NCI-H2227 treated with DMSO at 0.1 percent for 48 hours (cell line): ENCODE measurements at places on chromosomes 7 and 10.
A peak's percentile ranks its signal among the peaks of the same experiment; 100 is the strongest.

DNA sequence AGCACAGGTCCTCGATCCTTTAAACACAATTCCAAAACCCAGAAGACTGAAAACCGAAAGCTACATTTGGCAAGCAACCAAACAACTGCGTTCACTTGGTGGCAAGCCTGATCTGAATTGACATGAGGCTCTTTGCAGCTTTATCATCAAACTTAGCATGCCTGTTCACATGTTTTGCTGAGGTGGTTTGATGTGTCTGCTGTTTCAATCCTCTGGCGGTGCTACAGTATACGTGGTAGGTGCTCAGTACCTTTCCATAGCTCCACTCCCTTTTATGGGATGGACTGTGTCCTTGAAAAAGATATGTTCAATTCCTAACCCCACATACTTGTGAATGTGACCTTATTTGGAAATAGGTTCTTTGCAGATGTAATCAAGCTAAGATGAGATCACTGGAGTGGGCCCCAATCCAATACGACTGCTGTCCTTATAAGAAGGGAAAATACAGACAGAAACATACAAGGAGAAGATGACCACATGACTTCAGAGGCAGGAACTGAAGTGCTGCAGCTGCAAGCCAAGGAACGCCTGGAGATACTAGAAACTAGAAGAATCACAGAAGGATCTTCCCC lies 33.4 kb downstream of the CCDC6 start:
- DNase-seq: no peak

DNA sequence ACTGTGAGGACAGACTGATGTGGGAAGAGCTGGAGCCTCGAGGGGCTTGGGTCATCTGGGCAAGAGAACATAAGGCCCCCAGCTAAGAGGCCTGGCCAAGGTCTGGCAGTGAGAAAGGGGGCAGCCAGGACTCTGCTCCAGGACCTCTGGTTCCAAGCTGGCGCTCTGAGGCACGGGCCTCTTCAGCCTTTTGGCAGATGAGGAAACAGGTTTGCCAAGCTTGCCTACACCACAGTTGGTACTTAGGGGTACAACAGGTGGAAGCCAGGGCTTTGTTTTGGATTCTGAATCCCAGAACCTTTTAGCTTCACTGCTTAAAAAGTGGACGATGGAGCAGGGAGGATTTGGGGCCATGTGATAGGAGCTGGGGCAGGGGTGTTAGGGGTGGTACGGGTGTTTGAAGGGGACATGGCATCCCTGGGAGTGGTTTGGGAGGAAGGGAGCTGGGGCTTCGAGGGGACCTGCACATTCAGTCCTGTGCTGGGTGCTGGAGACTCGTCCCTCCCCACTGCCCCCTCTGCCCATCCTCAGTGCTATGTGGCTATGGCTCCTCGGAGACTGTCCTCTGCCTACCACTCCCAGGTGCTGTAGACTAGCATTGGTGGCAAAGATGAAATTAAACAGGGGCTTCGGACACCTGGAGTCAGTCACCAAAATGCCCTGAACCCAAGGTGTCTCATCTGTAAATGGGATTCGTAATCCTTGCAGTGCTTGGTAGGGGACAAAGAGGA lies 30.3 kb downstream of the ZNF775 start:
- DNase-seq: no peak

DNA sequence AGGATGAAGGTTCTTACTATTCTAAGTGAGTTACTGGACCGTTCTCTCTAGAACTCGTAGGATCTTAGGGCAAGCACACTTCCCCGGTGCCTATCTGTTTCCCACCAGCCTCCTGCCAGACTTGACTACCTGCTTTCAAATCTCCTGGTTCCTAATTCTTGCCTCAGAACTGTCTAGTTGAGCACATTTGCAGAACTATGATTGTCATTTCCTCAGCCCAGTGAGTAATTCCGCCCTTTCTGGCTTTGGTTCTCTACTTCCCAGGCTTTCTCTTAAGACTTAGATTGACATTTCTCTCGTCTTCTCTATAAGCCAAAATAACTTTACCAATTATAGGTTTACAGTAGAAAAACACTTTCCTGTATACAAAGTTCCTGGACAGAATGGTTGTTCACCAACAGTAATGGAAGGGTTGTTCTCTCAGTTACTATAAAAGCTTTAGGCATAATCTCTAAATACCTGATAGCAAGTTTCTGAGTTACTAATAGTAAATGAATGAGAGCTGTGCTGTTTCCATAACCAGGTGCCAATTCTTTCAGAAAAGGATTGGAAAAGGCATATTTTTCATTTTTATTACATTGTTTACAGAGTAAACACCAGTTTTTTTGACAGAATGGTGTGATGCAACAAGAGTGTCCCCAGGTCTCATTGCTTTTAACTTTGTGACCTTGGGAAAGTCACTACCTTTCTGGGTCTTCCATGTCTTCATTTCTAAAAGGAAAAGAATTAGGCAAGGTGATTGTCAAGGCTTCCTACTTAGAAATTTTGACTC lies 41.1 kb downstream of the PLEKHA8 start:
- no peak for DNase-seq

DNA sequence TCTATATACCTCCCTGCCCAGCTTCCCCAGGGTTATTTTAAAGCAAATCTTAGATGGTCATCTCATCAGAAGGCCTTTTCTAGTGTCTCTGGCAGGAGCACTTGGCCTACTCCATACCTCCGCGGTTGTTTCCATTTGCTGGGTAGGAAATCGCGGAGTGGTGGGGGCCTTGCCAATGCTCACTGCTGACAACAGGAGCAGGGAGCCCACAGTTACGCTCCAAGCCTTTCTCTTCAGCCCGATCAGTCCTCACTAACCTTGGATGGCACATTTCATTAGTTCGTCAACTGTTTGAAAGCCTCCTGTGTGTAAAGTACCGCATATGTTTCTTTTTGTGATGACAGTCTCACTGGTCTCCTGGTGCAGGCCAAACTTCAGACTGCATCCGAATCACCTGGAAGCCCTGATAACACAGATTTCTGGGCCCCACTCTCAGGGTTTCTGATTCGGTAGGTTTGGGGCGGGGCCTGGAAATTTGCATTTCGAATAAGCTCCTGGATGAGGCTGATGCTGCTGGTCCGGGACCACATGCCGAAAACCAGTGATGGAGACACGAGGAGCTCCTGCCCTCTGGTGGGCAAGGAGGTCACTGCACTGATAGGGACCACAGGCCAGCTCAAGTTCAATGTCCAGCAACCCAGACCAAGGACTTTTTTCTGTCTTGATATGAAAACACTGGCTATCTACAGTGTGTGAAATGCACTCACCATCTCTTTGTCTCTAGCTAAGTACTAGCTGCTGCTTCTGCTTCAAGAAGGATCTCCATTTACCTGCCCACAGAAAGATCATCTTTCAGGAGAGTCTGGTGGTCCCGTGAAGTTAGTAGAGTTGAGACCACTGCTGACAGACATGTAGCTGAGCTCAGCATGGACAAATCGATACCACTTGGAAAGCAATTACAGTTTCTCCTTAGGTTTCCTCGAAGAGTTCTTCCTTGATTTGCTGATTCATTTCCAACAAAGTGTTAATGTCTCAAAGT lies 14.0 kb downstream of the LRGUK start:
- DNase-seq: peak; percentile 37

DNA sequence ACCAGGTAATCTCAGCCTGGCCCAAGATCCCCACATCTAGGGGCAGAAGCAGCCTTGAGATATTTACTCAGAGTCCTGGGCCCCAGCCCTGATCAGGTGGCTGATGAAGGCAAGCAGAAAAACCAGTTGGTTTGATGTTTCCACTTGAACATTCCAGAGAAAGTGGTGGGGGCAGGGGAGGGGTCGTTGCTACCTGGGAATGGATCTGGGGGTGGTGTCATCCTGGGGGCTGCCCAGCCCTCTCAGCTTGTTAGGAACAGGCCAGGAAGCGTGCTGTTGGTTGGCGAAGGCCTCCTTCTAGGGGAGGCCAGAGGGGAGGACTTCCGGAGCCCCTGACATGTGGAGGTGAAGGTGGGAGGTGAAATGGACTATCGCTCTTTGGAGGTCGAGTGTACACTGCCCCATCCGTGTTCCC lies 3.7 kb upstream of the ABHD11 start:
- no peak for DNase-seq

DNA sequence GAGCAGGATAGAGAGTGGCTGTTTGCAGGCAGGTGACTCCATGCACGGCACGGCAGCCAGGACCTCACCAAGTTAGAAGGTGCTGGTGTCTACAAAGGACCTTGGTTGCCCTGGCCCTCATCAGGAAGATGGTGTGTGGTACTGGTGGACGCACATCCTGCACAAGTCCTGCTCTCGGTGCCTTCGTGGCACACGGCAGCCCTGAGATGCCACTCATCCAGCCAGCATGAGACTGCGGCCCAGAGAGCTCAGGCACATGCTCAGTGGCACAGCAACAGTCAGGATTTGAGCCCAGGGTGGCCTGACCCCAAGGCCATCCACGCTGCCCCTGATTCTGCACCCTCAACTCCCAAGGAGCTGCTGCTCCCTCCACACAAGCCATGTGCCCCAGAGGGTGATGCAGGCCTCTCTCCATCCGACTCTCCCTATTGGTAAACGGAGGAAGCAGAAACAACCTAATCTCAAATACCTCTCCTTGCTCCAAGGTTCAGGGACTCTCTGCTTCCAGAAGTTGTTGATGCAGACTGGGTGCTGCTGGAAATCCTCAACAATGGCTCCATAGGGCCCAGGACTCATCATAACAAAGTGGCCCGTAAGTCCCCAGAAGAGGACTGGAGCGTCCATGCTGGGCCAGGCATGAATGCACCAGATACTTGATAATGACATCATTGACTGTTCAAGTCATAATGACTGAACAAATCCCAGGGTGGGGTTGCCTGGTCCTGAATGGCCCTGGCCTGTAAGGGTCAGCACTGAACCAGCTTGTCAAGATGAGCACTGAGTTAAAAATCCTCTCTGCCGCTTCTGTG lies 93.6 kb downstream of the ARHGAP22 start:
- DNase-seq: no peak

DNA sequence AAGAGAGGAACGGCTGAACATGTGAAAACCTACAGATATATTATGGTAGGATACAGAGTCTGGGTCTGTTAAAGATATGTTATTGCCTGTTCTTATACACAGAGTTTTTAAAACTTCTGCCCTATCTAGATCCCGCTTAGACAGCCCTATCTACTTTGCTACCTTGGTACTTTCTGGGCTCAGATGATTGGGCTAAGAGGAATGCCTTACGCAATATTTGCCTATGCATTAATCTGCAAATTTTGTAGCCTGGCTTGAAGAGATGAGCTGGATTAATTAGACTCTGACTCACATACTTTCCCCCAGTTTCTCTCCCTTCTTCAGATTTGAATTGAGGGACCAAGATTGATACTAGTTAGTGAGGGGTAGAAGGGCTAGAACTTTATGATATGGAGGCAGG lies 33.6 kb upstream of the A1CF start:
- DNase-seq: no peak

GRCh38 chr7:142956951-142957623 lies 5.1 kb downstream of the KEL start:
- no peak for DNase-seq

- peak; percentile 47 for DNase-seq
Measured at GRCh38 chr7:26686448-26686981, 177.9 kb downstream of the SKAP2 start.

DNA sequence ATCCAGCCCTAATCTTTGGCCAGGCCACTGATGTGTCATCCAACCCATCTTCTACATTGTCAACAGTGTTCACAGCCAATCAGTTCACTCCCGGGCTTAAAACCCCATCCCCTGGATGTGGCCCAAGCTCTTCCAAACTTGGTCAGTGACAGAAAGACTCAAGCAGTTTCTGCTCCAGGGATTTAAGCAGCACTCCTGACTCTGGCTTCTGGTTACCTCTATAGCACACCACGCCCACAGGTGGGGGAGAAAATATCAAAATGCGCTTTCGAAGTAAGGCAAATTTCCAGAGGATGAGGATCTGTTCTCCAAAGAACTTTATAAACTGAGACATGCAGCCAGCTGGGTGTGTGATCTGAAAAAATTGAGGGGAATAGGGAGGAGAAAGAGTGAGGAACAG lies 35.9 kb downstream of the DENND11 start:
- no peak for DNase-seq

DNA sequence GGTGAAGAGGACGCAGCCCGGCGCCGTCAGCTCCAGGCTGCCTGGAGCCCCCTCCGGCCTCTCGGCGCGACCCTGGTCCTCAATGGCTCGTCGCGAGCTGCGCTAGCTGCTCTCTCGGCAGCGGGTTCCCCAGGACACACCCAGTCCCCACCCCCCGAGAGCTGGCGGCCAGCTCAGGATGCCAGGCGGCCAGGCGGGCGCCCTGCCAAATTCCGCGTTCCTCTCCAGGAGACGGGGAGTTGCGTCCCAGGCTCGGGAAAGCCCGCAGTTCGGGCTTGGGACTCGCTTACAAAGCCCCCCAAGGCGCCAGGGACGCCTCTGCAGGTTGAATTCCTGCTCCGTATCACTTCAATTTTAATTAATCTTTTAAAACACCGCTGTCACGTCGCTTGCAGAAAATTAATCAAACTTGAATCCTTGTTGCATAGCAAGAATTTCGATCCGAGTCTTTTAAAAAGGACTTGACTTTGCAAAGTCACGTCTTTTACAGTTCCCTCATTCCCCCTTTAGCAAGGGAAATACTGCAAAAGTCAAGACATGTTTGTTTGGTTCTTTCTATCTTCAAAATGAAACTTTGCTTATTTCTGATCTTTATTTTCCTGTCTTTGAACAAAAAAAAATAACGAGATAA lies 28.2 kb downstream of the SKIDA1 start:
- DNase-seq: peak; percentile 68

DNA sequence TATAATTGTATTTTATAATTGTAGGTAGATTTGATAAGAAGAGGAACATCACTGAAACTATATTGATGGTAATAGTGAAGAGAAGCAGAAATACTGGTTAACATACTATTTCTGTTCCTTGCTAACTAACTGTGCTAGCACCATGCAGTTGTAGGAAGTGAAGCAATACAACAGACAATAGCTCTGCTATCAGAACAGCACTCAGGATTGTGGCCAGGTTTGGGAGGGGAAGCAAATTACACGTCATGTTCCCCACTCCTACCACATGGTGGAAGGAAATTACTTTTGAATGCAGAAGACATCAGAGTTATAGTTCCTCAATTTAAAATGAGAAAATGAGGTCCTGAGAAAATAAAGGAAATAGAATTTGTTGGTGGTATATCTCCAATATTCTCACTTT lies 151.1 kb downstream of the DGKB start:
- DNase-seq: no peak

DNA sequence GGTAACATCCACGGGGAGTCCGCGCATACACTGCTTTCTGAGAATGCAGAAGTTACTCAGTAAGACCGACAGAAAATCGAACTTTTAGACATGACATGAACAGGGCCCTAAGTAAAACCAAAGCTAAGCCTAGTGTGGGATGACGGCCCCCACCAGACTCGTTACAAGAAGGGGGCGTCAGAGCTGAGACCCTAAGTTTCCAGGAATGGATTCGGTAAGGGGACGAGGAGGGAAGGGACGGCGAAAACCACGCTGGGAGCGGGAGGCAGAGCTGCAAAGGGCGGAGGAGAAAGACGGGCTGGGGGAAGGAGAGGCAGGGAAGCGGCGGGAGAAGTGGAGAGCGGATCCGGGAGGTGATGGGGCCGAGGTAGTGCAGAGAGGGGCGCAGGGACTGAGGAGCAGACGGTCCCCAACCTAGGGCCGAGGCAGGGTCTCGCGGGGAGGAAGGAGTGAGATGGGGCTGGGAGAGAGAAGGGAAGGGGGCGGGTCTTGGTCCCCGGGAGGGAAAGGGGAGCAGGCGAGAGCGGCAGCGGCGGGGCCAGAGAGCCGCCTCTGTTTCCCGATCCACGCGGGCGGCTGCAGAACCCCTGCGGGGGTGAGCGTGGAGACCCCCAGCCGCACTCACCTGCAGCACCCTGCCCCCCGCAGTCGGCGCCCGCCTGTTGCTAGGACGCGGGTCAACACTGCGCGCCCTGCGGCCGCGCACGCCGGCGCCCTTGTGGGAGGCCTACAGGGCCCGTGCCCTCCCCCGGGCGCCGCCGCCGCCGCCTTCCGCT lies 513 bp downstream of the ODAD2 start:
- peak; percentile 26 for DNase-seq
